AG10803 (cell line): ENCODE measurements at places on chromosomes 16 and 17.

- no peak for DNase-seq
These were observed 62.2 kb upstream of the LGALS9 start for GRCh38 chr17:27568811-27569210.

DNA sequence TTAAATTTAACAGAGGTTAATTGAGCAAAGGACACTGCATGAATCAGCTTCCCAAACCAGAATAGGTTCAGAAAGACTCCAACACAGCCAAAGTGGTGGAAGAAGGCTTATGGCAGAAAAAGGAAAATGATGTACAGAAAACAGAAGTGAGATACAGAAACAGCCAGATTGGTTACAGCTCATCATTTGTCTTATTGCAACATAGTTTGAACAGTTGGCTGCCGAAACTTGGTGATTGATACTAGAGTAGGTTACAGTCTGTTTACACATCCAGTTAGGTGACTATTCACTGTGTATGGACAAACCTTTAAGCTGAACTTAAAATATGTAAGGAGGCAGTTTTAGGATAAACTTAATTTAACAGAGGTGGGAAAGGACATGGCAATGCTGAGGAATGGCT, 18.3 kb downstream of the TMEM100 start:
- DNase-seq: no peak

- DNase-seq: no peak
These were observed 5.1 kb downstream of the CBX8 start for GRCh38 chr17:79791735-79792161.

DNA sequence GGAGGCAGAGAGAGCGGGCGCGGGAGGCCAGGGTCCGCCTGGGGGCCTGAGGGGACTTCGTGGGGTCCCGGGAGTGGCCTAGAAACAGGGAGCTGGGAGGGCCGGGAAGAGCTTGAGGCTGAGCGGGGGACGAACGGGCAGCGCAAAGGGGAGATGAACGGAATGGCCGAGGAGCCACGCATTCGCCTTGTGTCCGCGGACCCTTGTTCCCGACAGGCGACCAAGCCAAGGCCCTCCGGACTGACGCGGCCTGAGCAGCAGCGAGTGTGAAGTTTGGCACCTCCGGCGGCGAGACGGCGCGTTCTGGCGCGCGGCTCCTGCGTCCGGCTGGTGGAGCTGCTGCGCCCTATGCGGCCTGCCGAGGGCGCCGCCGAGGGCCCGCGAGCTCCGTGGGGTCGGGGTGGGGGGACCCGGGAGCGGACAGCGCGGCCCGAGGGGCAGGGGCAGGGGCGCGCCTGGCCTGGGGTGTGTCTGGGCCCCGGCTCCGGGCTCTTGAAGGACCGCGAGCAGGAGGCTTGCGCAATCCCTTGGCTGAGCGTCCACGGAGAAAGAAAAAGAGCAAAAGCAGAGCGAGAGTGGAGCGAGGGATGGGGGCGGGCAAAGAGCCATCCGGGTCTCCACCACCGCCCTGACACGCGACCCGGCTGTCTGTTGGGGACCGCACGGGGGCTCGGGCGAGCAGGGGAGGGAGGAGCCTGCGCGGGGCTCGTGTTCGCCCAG, 1.2 kb upstream of the CBX4 start:
- peak; percentile 52 for DNase-seq

DNA sequence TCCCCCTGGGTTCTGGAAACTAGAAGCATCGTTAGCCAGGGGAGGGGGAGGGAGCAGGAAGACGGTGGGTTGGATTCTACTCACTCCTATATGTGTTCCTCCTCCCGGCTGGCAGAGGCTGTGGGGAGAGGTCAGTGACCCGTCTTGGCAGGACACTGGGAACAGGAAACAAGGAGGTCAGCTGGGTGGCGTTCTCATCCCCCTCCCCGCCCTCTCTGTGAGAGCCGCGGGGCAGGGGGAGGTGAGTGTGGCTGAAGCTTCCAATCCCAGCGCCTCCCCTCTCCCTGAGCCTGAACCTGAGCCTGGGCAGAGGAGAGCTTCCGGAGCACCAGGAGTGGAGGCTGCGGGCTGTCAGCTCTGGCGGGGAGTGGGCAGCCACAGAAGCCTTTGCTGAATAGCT, 12.5 kb downstream of the GPRC5C start:
- DNase-seq: no peak
